Forelimb muscle (tissue), 1 donor: ENCODE measurements at places on chromosomes 12 and 14.

DNA sequence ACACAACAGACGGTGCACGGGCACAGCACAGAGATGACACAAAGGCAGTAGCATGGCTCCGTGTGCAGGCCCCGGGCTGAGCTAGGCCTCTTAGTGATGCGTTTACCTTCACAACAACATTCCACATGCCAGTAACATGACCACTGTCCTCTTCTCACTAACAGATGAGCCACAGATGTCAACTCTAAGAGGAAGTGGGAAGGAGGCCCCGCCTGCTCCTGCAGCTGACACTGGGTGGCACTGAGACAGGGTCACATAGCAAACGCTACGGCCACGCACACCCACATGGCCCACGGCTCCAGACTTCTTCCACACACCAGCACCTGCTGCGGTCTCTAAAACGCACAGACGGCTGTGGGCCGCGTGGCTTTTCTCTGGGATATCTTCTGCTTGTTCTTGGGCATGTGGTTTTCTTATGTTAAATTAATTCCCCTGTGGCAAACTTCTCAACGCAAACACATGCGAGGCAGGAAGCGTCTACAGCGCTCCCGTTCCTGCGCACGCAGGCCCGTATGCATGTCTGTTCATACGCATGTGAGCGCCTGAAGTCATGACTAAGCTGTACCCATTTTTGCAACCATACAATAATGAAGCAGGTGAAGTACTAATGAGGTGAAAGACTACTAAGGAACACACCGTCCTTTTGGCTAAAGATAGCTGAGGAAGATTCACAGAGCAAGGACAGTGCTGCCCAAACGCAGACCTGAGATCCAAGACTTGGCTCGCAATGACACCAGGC, 26.8 kb downstream of the AMN start:
- DNase-seq, result no peak

DNA sequence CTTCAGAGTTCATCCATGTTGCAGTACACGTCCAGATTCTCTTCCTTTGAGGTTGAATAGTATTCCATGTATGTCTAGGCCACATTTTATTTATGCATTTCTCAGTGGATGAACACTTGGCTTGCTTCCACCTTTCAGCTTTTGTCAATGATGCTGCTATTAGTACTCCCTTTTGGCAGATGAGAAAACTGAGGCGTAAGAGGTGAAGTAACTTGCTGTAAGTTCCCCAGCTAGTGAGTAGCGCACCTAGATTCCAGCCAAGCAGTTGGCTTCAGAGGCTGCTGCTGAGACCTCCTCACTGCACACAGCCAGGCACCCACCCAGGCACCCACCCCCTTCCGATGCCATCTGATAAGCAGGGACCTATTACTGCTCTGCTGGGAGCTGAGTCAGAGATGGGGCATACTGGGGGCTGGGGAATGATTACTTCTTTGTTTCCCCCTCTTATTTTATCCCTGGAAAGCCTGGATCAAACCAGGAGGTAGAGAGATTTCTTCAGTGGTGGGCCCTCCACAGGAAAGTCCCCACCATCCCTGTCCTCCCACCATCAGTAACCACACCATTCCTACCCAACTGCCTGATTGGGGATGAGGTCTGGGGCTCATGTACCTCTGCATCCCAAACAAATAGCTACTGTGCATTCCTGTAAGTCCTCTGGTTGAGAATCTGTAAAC, 234.6 kb downstream of the PCNX1 start:
- no peak for DNase-seq

DNA sequence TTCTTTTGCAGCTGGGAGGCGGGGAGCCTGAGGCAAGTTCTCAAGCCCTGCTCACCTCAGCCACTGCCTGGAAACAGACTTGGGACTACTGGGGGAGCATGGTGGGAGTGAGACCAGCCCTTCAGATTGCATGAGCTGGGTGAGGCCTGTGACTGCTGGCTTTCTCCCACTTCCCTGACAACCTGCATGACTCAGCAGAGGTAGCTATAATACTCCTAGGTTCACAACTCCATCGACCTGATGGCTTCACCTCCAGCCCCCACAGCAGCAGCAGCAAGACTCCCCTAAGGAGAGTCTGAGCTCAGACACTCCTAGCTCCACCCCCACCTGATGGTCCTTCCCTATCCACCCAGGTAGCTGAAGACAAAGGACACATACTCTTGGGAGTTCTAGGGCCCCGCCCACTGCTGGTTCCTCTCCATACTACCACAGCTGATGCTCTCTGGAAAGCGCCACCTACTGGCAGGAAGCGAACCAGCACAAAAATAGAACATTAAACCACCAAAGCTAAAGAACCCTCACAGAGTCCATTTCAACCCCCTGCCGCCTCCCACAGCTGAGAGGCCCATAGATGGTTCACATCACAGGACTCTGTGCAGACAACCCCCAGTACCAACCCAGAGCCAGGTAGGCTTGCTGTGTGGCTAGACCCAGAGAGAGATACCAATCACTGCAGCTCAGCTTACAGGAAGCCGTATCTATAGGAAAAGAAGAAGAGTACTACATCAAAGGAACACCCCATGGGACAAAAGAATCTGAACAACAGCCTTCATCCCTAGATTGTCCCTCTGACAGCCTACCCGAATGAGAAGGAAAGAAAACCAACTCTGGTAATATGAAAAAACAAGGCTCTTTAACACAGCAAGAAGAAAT, 68.7 kb downstream of the RPAP3 start:
- no peak for DNase-seq

- no peak for DNase-seq
These were observed 217.0 kb upstream of the MGAT4C start for GRCh38 chr12:86473231-86473630.

- no peak for DNase-seq
These were observed 7.8 kb upstream of the FZD10 start for GRCh38 chr12:130154276-130155070.

DNA sequence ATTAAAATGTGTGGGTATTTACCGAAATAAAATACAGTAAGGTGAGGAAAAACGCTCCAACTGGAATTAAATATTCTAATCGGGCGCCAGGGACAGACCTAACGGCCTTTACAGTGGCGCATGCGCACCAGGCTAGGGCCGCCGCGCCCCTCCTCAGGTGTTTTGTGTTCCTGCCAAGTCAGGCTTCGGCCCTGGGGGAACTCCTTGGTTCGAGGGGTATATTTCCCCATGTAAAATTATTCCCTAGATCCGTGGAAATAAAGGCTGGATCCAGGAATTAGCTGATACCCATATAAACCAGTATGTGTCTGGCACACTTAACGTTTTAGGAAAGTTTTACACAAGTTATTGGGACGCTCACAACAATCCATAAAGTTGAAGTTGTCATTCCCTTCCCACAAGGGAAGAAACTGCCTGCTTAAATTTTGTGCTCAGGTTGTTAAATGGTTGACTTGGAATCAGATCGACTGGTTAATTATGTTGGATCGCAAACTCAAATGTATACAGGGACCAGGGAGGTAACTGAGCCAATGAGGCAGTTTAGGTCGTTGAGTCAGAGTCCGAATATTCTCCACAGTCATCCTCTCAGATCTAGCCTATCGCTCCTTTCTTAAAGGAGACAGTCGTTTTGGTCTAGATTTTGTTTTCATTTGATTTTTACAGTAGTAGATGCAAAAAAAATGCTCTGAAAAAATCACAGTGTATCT, 621 bp upstream of the ANAPC7 start:
- DNase-seq, result peak; percentile 39

DNA sequence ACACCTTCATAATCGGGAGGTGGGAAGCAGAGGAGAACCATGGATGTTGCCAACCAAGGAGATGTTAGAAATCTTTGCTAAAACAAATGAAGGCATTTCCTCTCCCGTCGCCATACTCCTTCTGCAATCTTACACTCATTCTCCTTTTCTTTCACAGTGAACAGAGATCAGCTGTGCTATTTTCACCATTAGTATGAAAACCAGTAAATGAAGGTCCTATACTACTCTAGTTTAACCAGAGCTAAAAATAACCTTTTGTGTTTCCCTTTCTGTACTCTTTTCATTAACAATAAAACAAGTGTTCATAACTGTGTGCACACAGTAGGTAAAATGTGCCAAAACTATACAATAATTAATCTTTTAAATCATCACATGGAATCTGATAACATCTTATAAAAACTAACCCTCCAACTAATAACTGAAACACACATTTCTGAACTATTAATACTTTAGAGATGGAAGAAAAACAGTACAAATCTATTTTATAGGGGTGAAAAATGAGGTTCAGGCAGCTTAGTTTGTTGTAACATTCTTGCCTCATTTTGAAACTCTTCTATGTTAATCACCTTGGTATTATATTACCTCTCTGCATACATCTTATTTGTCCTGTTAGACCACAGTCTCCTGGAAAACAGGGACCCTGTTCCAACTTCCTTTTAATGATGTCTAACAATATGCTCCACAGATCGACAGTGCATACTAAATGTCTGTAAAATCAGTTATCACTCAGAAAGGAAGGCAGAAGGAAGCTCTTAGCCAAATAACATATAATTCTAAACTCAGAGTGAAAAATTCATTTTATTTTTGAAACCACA, 69.5 kb downstream of the SPPL3 start:
- DNase-seq, result no peak

- DNase-seq, result no peak
These were observed 118.3 kb downstream of the GALC start for GRCh38 chr14:87874676-87875075.

- DNase-seq, result no peak
These were observed 3.2 kb downstream of the USP44 start for GRCh38 chr12:95548056-95548538.

- DNase-seq, result no peak
These were observed 340.5 kb downstream of the TMEM121 start for GRCh38 chr14:105866841-105867321.

GRCh38 chr14:95199298-95199983, 42.1 kb upstream of the DICER1 start:
- no peak for DNase-seq

DNA sequence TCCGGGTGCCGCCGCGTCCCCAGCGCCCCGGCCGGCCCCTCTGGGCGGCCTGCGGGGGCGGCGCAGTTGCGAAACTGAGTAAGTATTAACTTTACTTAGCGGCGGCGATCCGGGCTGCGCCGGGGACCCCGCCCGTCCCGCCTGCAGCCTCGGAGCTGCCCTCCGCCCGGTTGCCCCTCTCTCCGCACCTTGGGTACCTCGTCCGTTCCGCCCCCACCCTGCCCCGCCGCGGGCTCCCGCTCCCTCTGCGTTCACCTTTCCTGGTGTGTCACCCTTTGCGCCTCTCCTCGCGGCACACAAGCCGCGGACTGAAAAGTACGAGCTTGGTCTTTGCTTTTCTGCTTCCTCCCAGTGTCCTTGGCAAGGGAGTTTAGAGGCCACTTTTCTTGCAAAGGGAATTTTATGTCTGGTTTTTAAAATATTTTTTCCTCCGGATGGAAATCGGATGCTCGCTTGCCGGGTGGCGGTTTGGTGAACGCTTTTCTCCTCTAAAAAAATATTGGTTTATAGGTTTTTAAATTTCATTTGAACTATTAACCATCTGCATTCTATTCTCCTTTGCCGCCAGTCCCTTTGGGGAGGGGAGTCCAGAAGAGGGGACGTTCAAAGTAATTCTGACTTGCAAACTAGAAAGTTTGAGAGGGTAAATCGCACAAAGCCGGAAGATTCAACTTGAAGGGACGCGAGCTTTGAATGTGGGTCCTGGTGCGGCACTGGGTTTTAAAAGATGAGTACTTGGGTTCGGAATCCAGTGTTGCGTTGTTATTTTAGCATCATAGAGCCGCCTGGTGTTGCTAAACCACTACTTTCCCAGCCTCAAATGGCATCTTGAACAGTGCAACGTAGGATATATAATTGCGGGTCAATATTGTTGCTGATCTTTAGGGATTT, 834 bp downstream of the RASSF8 start:
- no peak for DNase-seq

DNA sequence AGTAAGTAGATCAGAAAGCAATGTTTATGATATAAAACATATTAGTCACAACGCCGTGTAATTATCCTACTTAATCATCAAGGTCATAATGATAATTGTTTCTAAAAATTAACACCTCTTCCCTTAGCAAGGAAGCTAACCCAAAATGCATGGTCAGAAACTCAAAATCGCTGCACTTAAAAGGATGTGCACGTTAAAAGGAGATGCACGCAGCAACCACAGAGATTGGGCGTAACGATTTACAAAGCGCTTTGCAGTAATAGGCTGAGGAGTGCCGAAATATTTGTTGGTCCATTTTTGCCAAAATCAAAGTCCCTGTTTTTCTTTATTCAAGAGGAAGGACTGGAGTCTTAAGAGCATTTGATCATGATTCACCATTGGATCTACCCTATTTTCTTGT, 1077.2 kb downstream of the VRK1 start:
- DNase-seq, result no peak

- no peak for DNase-seq
These were observed 65.3 kb downstream of the FOXN3 start for GRCh38 chr14:89351516-89352404.

- no peak for DNase-seq
These were observed 7.2 kb downstream of the NAB2 start for GRCh38 chr12:57096099-57096572.
